ENCODE measurements at places on chromosomes 6 and 20. TPM values are rescaled to one million over a fixed set of nuclear protein-coding genes. Genes with fewer than 3 reads are reported as not detected.

DNA sequence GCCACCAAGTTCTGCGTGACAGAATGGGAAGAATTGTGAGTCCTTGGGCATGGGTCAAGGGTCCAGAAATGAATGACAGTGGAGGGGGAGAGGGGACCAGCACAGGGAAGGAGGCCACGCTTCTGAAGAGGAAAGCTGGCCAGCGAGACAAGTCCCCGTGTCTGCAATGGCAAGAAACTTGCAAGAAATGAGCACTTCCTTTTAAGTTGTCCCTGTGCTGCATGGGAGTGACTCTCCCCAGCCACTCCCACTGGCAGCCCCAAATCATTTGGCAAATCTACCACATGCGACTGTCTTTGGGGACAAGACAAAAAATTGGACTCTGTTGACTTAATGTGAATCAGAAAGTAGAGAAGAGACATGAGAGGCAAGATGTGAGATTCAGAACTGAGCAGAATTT lies 242.2 kb upstream of the RREB1 start:
- no peak overlapping the region for H3K27ac ChIP-seq
- no peaks in the 10 kb centered on the region for H3K4me1 ChIP-seq
- no peak overlapping the region for H3K4me3 ChIP-seq
- no peak for DNase-seq
- no peaks in the 10 kb centered on the region for H3K36me3 ChIP-seq

- H3K27ac ChIP-seq: no peak overlapping the region
- no peak for DNase-seq
- H3K4me3 ChIP-seq: no peak overlapping the region
- no peaks in the 10 kb centered on the region for H3K4me1 ChIP-seq
- no peaks in the 10 kb centered on the region for H3K36me3 ChIP-seq
These were observed 123.8 kb downstream of the RFPL4B start for GRCh38 chr6:112470950-112471349.

- H3K4me3 ChIP-seq: no peak overlapping the region
- H3K4me1 ChIP-seq: no peaks in the 10 kb centered on the region
- DNase-seq: no peak
- no peaks in the 10 kb centered on the region for H3K36me3 ChIP-seq
- no peak overlapping the region for H3K27ac ChIP-seq
These were observed 30.1 kb upstream of the TAGAP start for GRCh38 chr6:159074876-159075275.

Gene PBOV1
- total RNA-seq: not detected

DNA sequence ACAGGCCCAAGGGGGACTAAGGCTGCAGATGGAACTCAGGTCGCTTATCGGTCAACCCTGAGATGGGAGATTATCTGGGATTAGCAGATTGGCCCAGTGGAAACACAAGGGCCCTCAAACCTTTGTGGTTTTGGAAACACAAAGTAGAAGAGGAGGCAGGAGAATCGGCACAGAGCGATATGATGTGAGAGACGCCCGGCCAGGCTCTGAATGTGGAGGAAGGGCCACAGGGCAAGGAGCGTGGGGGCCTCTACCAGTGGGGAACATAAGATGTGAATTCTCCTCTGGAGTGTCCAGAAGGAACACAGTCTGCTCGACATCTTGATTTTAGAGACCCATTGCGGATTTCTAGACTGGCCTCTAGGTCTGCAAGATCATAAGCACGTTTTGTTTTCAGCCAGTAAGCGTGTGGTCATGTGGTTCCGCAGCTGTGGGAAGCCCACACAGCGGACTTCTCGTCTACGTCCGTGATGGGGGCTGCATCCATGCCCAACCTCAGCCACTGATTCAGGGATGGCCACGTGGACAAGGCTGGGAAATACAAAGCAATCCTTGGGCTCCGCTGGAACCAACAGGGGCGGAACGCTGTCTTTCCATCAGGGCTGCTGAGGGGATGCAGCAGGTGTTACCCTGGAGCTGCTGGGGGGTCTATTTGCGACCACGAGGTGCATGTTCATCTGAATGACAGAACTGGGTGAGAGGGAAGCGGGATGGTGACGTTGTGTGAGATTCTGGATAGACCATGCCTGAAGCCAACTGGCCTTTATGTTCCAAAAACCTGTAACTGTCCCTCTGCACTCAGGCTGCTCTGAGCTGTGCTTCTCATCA lies 127.6 kb upstream of the PMEPA1 start:
- no peak for DNase-seq
- H3K27ac ChIP-seq: no peak overlapping the region
- H3K4me1 ChIP-seq: peaks cover 3% of the 10 kb centered on the region
- H3K27me3 ChIP-seq: peaks cover 4% of the 10 kb centered on the region
- H3K4me3 ChIP-seq: no peak overlapping the region

GRCh38 chr6:132612449-132613108 lies 11.5 kb downstream of the TAAR2 start:
- H3K4me1 ChIP-seq: no peaks in the 10 kb centered on the region
- no peaks in the 10 kb centered on the region for H3K27me3 ChIP-seq
- DNase-seq: no peak
- H3K27ac ChIP-seq: no peak overlapping the region

- H3K27me3 ChIP-seq: no peaks in the 10 kb centered on the region
- H3K4me3 ChIP-seq: no peak overlapping the region
- no peaks in the 10 kb centered on the region for H3K4me1 ChIP-seq
- no peak for DNase-seq
These were observed 861.1 kb downstream of the DHX35 start for GRCh38 chr20:39823224-39823623.

DNA sequence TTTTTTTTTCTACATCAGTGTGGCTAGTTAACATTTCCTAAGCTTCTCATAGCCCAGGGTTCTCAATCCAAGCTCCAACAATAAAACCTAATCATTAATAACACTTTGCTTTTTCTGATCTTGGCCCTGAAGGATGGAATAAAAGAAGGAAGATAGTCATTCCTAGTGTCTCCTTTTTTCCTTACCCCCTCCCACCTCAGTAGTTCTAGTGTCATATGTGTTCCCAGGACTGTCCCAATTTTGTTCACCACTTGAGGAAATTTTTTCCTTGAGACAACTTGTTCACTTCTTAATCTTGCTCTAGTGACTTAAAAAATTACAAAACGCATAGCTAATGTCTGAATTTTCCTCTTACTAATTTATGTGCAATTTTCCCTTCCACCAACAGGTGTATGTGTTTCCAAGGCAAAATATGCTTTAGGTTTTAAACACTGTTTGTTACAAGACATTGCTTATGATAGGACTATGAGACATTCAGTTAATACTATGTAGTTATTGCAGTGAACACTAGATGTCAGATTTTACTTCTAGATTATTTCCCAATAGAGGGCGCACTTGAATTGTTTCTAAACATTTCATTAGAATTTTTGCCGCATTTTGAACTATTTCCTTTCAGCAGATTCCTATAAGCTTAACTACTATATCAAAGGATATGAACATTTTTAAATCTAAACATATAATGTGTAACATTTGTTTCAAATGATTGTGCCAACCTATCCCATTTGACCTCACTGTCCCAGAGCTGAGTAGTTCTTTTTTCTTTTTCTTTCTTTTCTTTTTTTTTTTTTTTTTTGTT lies 18.5 kb upstream of the C6orf141 start:
- H3K4me3 ChIP-seq: no peak overlapping the region
- H3K27ac ChIP-seq: no peak overlapping the region
- DNase-seq: no peak
- no peaks in the 10 kb centered on the region for H3K4me1 ChIP-seq
- no peaks in the 10 kb centered on the region for H3K36me3 ChIP-seq

Measured in H1 (cell line).